Putamen (tissue), 1 donor: ENCODE measurements at places on chromosomes 3 and 15.

- DNase-seq: no peak
Measured at GRCh38 chr3:150494411-150494977, 51.8 kb downstream of the SERP1 start.

- no peak for DNase-seq
Measured at GRCh38 chr15:77553695-77554094, 79.0 kb downstream of the LINGO1 start.

DNA sequence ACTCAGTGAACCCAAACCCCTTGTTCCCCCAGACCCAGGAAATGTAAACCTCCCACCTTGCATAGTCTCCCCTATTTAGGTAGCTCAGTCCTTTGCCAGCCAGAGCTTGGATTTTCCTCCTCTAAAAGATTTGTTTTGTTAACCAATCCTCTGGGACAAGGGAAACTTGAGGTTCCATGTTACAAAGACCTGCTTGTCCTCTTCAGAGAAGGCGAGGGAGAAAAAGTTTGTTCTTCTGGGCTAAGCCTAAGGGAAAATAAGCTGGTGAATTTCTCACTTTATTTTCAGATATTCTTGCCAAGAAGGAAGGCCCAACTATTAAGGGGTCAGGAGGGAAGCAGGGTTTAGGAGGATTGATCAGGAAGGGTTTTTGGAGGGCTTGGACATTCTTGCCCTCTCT, 136.1 kb upstream of the PROK2 start:
- DNase-seq: no peak

DNA sequence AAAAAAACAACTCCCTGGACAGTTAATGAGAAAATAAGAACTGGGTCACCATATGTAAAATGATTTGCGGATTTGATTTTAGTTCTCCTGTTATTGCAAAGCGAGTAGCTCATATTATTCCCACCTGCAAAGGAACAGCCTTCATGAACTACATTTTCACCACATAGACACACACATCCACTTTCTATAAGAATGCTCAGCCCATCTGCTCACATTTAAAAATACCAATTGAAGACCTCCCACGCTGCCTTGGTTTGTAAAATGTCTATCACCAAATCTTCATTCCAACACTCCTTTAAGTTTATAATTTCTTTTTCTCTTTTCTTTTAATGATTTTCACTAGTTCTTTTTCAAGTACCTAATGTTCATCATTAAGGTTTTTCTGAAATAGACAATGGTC, 148.6 kb downstream of the FGF12 start:
- DNase-seq: no peak

DNA sequence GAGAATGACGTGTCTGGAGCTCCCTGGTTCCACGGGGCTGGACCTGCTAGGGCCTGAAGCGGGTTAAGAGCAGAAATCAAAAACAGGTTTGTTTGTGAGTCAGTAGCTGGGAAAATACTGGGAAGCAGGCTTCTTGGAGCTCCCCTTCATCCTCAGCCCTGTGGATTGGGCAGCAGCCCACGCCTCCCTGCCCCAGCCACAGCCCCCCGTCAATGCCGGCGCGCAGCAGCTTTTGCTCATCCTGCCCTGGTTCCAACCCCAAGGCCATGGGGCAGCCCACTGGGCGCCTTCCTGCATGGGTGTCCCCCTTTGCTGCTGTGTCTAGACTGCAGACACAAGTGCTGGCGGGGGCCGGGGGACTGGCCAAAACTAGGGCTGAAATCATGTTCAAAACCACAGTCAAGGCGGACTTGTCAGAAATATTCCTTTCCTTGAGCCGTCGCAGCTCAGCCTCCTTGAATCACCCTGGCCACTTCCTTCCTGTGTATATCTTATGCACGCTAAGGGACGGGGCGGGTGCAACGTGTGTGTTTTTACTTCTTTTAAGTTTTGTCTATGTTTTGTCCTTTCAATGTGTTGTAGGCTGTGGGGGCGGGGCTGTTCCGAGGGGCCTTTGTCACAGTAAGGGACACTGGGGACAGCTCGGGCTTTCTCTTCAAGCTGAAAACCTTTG, 108.1 kb downstream of the KLF13 start:
- peak; percentile 15 for DNase-seq

GRCh38 chr15:81411969-81412633, 38.1 kb upstream of the TMC3 start:
- DNase-seq: no peak

DNA sequence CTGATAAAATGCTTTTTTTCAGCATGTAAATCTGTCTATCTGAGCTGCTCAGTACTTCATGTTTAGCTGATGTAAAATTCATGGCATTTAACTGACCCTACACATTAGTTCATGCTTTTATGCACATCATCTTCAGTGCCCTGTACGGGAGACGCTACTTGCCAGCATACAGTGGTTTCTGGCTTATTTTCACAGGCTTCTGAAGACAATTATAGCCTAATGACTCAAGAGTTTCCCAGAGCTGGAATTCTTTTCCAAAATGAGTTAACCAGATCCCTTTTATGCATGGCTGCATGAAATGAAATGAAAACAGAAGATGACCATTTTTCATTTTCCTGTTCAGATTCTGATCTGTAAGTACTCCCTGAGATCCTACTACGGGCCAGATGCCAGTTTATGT, 1061.5 kb downstream of the ROBO2 start:
- DNase-seq: no peak

DNA sequence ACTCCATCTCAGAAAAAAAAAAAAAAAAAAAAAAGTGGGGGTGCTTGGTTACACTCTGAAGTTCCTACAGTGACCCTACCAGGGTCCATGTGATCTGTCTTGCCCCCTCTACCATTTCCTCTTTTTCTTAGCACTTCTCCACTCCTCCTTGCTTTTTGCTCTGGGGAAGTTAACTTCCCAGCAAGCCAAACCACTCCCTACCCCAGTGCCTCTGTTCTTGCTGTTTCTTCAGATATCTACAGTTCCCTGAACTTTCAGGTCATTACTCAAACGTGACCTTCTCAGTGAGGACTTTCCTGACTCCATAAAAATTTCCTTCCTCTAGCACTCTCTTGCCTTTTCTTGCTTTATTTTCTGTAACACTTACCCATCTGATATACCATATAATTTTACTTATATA, 61.1 kb upstream of the GCNT3 start:
- DNase-seq: no peak

DNA sequence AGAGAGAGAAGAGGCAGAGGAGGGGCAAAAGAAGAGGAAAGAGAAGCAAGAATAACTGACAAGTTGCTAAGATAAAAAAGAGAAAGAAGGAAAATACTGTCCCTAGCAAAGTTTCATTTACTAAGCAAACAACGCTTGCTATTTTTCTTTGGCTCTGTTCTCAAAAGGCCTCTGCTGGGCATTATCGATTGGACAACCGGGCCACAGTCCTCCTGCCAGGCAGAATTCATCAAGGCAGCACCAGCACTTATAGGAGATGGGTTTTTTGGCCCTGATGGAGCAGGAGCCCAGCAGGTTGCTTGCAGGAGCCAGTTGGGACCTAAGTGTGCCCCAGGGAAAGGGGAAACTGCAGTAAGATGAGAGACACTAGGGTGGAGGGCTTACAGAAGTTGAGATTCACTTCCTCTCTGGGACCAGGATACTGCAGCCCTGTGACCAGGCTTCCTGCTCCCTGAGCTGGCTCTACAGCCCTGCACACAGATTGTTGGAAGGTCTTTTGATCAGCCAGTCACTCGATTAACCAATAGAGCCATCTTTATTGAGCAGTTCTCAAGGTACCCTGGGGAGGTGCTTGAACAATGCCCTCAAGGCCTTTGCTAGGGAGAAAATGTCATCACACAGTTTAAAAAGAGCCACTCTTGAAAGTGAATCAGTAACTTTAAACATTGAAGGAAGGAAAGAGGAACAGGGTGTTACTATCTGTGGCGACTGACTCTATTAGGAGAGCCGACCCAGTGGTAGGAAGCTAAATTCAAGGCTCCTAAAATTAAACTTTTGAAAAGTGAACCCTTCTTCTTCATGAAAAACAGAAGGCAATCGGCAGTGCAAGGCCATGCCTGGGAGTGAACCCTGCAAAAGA, 28.8 kb upstream of the GLCE start:
- DNase-seq: no peak

DNA sequence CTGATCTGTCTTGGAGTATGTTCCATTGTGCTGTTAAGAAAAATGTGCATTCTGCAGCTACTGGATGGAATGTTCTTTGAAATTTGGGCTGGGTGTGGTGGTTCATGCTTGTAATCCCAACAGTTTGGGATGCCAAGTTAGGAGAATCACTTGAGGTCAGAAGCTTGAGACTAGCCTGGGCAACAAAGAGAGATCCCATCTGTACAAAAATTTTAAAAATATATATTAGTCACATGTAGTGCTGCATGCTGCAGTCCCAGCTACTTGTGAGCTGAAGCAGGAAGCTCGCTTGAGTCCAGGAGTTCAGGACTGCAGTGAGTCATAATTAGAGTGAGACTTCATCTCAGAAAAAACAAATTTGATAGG, 62.8 kb upstream of the PLSCR4 start:
- DNase-seq: no peak

- DNase-seq: no peak
Measured at GRCh38 chr15:41506796-41507341, 6.8 kb downstream of the LTK start.

DNA sequence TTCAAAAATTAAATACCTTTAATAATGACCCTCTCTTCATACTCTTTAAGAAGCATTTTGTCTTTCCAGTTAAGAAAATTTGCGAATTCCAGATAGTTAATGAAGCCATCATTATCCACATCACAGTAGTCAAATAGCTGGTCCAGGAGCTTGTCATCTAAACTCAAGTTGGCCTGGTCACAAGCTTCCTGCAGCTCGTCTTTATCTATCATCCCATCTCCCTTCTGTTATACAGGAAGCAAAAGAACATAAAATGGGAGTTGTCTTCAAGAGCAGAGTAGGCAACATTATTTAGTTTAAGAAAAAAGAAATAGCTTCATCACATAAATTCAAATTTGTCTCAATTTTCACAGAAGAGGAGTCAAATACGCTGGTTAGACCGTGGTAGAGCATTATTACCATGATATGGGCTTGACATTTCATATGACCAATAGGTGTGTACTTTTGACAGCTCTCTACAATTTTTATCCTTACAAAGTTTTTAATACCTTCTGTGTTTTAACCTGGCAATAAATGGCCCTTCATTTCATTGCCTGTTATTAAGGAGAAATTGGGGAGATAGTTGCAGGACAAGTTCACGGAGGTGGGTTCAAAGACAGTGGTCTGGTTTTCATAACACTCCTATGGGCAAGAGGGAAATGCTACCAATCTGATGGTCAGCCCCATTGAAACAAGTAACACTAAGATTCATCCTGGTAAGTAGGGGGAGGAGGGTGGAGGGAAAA, 45.4 kb downstream of the EFHB start:
- no peak for DNase-seq

DNA sequence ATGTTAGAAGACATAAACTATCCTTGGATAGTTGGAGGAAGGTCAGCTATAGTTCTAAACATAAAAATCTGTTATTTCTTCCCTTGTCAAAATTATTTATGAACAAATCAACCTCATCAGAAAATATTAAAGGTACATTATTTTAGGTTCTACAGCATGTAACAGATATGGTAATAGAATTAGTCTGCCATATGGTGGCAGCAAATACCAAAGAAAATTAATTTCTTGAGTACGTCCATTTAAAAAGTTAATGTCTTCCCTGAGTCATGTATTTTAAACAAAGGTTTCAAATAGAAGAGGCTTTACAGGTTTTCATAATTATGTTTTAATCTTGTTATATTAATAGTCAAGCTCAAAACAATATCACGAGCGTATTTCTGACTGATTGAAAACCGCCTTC, 17.9 kb upstream of the ANKRD28 start:
- DNase-seq: no peak

DNA sequence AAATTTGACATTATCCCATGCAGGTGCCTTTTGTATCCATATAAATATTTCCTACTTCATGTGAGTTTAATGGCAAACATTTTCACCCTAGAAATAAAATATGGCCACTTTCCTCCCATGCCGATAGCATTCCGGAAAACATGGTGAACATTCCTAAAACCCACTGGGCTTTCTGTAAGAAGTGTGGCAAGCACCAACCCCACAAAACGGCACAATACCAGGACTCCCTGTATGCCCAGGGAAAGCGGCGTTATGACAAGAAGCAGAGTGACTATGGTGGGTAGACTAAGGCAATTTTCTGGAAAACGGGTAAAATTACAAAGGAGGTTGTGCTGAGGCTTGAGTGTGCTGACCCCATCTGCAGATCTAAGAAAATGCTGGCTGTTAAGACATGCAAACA, 7.6 kb downstream of the ANXA2 start:
- no peak for DNase-seq

GRCh38 chr3:157089455-157090221, 70.3 kb downstream of the CCNL1 start:
- DNase-seq: no peak

GRCh38 chr3:142644502-142644901, 48.3 kb downstream of the PLS1 start:
- DNase-seq: no peak

DNA sequence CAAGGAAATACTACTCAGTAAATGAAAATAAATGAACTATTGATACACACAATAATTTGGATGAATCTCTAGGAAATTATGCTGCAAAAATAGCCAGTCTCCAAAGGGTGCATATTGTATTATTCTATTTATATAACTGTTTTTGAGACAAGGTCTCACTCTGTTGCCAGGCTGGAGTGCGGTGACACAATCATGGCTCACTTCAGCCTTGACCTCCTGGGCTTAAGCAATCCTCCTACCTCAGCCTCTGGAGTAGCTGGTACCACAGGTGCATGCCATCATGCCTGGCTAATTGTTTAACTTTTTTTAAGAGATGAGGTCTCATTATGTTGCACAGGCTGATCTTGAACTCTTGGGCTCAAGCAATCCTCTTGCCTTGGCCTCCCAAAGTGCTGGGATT, 12.5 kb downstream of the KLHDC8B start:
- no peak for DNase-seq

- DNase-seq: no peak
Measured at GRCh38 chr15:73630921-73631362, 2.2 kb downstream of the NPTN start.

GRCh38 chr15:99511531-99511865, 54.3 kb upstream of the MEF2A start:
- DNase-seq: no peak

GRCh38 chr3:22886439-22887068, 316.6 kb upstream of the UBE2E2 start:
- DNase-seq: peak; percentile 2

DNA sequence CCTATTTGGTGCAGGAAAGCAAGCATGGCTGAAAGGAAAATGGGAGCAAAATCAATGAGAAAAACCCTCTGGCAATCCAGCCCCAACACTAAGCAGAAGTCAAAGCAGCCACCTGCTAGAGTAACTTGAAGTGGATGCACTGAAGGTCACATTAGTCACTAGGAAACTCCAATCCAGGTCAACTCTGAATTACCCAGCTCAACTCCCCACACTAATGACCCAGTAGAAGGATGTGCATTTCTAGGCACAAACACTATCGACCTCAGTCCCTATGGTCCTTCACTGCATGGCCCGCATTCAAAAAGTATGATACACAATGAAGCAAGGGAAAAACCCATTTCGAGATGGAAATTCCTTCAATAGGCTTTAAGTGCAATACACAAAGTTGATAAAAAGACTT, 80.6 kb downstream of the RAD18 start:
- DNase-seq: no peak

GRCh38 chr3:4678320-4678719, 185.2 kb downstream of the ITPR1 start:
- DNase-seq: no peak

GRCh38 chr3:117630469-117630868, 920.9 kb downstream of the TUSC7 start:
- DNase-seq: no peak
